ENCODE measurements at places on chromosomes 11 and 22.
A peak's percentile ranks its signal among the peaks of the same experiment; 100 is the strongest.

GRCh38 chr11:45870706-45871105 lies 14.7 kb upstream of the MAPK8IP1 start:
- DNase-seq, result no peak

- peak; percentile 32 for DNase-seq
Observed at GRCh38 chr22:23305321-23305910, 125.1 kb downstream of the BCR start.

GRCh38 chr11:117381481-117382387 lies 54.1 kb downstream of the CEP164 start:
- DNase-seq, result no peak

- DNase-seq, result no peak
Observed at GRCh38 chr22:47625013-47625385, 862.5 kb downstream of the TBC1D22A start.
